ENCODE measurements at places on chromosomes 5 and 9.

DNA sequence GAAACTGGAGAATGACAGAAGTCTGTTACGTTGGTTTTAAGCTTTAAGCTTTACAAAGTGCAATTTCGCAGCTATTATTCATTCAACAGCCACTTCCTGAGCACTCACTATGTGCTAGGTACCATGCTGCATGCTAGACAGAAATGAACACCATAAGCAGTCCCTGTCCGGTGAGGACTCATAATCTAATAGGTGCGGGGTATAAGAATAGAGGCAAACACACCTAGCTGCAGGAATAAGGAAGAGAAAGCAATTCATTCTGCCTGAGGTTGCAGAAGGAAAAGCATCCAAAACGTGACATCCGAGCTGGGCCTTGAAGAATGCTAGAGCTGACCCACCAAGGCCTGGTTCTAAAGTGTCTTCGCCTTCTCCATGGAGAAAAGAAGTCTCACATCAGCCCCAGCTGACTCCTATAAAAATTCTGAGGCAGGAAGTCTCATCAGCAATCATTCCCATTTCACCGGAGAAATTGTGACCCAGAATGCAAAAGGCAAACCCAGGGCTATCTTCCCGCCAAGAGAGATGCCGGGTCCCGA, 542 bp downstream of the FKBP15 start:
- DNase-seq: peak; percentile 9

- peak; percentile 63 for DNase-seq
These were observed 17.5 kb downstream of the ADAM19 start for GRCh38 chr5:157558041-157558595.

DNA sequence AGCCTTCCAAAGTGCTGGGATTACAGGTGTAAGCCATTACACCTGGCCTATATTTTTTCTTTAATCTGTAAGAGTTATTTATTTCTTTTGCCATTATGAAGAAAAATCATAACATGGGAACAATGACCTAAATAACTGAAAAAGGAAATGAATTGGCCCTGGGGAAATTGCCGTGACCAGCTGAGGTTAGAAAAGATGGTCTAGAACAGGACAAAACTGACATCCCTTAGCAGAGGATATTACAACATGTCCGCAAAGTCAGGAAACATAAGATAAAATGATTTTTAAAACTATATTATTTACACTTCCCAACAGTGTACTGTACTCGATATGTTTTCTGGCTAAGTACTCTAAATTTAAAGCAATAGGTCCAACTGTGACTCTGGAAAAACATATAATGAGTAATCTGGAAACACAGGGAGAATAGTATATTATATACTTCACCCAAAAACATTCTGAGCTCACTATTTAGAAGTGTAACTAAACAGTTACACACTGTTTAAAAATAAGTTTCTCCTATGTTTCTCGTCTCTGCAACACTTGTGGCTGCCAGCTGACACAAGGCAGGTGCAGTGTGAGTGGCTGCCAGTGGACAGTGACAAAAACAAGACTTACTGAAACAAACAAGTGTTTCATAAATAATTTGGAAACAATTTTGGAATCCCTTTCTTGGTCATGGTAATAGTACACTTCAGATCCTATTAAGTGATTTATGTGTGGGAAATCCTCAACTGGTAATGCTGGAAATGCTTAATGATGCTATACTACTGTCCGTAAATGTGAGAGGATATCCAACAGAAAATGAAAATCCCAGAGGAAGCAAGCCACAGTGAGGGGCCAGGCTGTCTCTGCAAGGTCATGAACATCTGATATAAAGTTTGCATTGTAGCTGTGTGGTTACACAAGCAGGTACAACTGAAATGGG, 69.1 kb downstream of the C9orf85 start:
- no peak for DNase-seq

DNA sequence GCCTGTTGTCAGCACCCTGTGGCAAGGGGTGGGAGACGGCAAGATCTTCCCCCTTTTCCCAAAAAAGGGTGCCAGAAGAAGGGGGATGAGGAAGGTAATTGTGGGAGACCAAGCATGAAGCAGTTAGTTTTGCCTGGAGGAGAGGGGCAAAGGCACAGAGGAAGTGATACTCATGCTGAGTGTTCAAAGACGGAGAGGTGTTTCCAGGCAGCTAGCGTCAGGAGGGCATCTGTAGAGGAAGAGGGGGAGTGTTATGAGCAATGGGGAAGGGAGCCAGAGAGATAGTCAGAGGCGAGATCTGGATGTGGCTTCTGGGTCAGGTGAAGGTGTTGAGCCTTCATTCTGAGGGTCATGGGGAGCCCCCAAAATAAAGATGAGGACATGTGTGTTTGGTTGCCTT, 26.9 kb upstream of the ADAM19 start:
- no peak for DNase-seq

DNA sequence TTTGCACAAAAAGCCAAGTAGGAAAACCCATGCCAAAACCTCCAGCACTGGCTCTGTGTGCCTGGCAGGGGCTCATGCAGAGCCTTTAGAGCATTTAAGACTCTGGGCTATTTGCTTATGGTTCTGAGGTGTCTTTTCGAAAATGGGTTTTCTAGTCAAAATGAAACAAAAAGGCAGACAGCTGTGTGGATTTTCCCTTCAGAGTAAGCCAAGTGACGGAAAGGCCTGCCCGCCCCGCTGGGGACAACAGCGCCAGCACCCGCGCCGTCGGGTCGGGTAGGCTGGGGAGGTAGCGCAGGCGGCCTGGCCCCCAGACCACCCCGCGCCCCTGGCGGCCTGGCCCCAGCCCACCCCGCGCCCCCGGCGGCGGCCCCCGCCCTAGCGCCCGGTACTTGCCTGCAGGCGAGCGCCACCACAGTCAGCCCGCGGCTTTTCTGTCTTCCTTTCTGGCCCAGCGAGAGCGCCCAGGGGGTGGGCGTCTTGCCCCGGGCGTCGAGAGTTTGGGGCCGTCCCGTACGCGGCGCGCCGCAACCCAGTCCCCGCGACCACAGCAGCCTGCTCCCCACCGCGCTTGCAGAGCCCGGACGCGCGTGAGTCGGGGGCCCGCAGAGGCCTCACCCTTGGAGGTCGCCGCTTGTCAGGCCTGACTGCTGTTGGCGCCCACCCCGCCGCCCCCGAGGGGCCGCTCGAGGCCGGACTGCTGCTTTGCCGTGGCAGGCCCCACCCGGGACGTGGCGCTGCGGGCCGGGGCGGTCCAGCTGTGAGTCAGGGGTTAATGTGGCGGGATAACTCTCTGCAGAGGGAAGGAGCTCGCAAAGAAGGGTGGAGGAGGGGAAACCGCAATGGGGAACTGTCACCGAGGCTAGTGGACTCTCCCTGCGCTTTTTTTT, at the start of gene TICAM2:
Gene TICAM2, minus strand, starts transcription at position 779 of the 890 bp plus-strand sequence. CDS start 21,223 bp downstream, outside the sequence.
- DNase-seq: peak; percentile 44

DNA sequence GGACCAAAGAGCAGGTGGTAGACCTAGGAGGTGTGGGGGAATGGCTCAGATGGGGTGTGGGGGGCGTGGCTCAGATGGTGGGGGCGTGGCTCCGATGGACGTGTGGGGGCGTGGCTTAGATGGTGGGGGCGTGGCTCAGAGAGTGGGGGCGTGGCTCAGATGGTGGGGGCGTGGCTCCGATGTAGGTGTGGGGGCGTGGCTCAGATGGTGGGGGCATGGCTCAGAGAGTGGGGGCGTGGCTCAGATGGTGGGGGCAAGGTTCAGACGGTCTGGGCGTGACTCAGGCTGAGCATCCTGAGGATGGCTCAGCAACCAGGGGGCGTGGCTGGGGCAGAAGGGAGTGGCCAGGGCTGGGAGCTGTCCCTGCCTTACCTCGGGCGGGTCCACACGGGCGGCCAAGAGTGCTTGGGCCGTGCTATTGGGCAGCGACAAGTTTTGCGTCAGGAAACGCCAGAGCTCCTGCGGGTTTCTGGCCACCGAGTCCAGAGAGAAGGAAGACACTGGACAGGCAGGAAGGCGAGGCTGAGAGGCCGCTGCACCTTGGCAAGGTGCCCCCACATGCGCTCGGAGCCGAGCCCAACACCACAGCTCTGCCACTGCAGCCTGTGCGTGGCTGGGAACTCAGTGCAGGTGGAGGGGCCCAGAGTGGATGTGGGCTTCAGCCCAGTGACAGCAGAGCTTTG, 5.9 kb downstream of the ABCA2 start:
- peak; percentile 94 for DNase-seq

DNA sequence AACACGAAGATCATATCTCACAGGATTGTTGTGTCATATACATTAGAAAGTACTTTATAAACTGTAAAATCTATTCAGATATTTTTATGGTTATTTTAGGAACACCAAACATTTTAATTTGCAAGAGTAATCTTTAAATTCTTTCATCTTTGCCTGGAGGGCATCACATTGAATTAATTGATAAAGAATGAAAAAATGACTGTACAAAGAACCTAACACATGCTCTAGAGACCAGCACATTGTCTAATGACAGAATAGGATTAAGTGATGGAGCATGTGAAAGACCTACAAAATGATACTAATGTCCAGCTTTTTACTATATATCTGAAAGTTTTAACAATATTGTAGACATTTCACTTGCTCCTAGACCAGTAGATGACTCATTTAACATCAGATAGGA, 88.0 kb downstream of the ZSWIM6 start:
- no peak for DNase-seq

DNA sequence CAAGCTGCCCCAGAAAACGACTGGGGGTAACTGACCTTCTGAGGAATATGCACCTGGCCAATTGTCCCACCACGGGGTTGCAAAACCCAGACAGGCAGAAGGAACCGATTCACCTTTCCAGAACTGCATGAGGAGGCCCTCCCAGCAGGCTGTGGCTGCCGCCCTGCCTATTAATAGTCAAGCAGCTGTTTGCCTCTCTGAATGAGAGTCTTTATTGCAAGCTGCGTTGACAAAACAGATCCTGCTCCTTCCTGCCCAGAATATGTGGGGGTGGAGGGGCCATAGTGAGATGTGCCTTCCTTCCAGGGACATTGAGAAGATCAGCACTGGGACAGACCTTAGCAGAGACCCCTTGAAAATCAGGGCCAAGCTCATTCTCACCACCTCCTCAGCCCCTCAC, 18.3 kb upstream of the TCOF1 start:
- no peak for DNase-seq

DNA sequence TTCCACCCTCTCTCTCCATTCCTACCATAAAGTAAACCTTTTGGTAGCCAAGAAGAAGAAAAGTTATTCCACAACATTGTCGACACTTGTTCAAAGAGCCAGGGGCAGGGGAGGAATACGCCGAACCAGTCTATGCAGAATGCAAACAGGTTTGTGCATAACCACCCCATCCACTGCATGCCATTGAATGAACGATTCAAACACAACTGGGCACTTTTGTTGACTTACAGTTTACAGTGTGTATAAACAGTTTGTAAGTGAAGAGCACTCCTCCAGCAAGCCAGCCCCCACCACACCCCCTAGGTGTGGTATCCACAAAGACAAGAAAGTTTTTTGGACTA, 6.8 kb upstream of the S1PR3 start:
- no peak for DNase-seq

All from SW480 (cell line).